Muscle of back (tissue), 13 donors: ENCODE measurements at places on chromosomes 11 and 22. TPM values are rescaled to one million over a fixed set of nuclear protein-coding genes. Genes with fewer than 3 reads are reported as not detected.

OR5A1 gene
- not detected for polyA plus RNA-seq

MS4A4A gene
- 15.3 TPM for polyA plus RNA-seq

SAA4 gene
- not detected for polyA plus RNA-seq

OSBPL5 gene
- 14.7 TPM for polyA plus RNA-seq

MAPK8IP2 gene
- polyA plus RNA-seq = 0.24 TPM

SAA1 gene
- not detected for polyA plus RNA-seq
